ENCODE measurements at places on chromosomes 13 and 19.

- no peak for DNase-seq
Measured at GRCh38 chr19:3982701-3983541, 2.3 kb downstream of the EEF2 start.

- no peak for DNase-seq
Measured at GRCh38 chr13:84994582-84994981, 804.6 kb downstream of the SLITRK6 start.

GRCh38 chr13:75669706-75670105 lies 33.6 kb downstream of the LMO7 start:
- DNase-seq: no peak

- no peak for DNase-seq
Measured at GRCh38 chr13:24491845-24492244, 20.7 kb downstream of the PARP4 start.
